ENCODE measurements at places on chromosomes 2 and 18.

- DNase-seq: no peak
Measured at GRCh38 chr2:14423145-14423906, 209.2 kb upstream of the LRATD1 start.

- peak; percentile 31 for DNase-seq
Measured at GRCh38 chr2:188381614-188382013, 89.9 kb downstream of the GULP1 start.

DNA sequence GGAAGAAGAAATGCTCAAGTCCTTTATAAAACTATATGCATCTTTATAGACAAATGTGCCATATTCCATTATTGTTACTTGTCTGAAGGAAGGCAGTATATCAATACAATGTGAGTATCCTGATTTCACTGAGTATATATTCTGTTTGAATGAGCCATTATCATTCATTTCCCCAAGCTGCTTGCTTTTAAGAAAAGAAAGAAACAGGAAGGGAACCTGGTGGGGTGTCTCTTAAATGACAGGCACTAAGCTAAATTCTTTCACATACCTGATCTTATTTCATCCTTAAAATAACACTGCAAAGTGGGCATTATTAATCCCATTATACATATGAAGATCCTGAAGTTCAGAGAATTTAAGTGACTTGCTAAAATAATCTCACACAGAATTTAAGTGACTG is 307.9 kb downstream of the SLC8A1 start:
- no peak for DNase-seq

- DNase-seq: no peak
Measured at GRCh38 chr2:119181791-119182445, 23.4 kb upstream of the C1QL2 start.

- peak; percentile 72 for DNase-seq
Measured at GRCh38 chr2:173441222-173441621, 86.5 kb downstream of the CDCA7 start.

GRCh38 chr2:174761837-174762236 is 2.4 kb downstream of the CHRNA1 start:
- DNase-seq: peak; percentile 46

DNA sequence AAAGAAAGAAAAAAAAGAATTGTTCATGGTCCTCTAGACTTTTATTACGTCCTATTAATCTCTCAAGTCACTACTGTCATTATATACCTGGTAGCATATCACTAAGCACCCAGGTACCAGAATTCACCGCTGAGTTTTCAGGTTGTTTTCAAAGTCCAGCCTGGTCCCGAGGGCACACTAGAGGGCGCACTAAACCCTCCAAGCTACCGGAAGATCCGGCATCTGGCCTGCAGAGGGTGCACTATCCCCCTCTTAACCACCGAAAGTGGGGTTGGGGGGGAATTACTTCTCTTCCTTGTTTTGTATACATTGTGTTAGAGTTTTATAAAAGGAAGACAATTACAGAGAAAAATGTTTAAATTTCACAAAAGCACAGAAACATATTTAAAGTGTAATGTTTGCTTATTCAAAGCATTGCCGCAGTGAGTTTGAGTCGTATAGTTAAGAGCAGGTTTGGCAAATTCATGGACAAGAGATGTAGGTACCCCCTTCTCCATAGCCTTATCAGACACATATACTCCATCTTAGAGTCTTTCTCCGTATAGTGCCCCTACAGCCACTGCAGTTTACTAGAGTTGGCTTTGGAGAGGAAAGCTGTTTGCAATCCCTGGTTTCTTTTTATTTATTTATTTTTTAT is 19.2 kb downstream of the MOGAT1 start:
- peak; percentile 72 for DNase-seq

DNA sequence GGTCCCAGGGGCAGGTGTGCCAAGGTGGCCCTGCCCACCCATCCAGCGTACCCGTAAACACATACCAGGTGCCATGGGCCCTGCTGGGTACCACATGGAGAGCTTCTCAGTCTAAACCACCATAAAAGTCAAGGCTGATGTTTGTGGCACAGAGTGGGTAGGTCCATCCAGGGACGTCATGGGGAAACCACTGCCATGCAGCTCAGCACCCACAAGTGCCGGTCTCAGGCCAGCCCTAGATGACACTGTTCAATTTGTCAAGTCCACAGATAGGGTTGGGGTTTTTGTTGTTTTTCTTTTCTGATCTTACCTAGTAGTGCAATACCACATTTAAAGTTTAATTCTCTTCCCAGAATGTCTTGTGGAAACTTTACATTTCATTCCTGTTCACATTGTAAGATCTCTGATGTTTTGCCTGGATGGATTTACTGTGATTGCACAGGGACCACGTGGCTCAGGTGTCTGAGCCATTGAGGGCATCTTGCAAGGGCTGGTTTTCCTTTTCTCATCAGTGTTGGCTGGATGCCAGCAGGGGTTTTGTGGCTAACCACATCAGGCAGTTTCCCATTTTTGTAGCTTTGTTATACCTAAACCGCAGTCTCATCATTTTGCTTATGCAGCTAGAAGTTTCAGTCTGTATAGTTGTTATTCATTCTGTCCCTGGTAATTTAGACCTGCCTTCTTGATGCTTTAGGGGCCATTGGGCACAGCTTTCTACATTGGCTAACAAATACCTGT is 64.7 kb downstream of the STK25 start:
- peak; percentile 69 for DNase-seq

GRCh38 chr2:46388881-46389280 is 90.5 kb upstream of the TMEM247 start:
- no peak for DNase-seq

GRCh38 chr2:171235262-171235881 is 74.7 kb upstream of the TLK1 start:
- no peak for DNase-seq

DNA sequence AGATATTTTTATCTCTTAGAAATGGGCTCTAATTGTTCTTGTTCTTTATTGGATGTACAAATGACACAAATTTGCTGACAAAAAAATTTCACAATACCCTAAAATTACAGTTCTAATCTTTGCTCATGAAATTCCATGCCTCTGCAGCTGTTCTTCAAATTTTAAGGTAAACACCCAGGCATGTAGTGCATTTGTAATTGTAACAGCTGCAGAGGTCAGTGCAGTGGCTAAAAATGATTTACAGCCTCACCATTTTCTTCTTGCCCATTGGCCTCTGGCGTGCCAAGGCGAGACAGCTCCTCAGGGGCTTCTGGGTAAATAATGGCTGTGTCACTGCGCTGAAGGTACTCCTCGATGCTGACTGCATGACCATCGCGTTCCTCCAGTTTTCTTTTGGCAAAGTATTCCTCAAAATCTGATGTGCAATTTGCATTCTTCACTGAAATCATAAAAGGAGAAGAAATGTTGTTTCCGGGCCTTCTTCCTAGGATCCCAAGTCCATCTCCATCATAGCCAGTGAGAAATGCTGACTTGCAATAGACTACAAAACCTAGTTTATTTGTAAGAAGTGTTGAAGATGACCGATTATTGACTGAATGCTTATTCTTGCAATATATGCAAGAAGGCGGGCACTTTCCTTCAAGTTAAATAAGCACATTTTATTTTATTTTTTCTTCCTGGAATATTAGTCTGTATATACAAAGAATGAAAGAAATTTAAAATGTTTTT is 115.2 kb downstream of the ZEB2 start:
- DNase-seq: no peak

DNA sequence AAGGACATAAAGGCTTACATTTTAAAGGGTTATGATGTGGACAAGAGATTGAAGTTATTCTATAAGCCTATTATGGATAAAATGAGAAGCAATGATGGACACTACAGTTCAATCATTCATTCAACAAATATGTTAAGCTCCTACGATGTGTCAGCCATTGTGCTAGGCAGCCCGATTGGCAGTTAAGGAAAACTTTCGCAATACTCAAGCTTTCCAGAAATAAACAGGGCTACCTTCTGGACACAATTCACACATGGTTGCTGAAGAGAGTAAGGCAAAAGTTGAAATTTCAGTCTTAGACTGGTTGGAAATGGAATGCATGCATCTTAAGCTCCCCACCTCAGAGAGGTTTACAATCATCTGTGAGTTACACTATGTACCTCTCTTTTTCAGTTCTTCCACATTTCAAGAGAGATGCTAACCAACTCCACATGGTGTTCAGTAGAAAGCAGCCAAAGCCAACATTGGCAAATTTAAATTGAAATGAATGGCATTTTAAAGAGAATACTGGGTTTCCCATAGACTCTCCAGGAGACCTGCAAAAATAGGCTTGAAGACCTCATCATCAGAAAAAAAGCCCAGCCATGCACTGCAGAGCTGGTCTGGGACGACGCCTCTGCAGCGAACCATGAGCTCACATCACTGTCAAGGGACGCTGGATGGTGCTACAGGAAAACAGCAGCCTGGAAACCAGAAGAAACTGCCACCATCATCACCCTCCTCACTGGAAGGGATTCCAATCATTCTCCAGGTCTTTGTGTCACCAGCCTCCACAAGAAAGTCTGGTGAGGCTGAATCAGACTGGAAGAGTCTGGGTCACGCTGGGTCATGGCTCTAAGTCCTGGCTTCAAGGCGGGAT is 276.3 kb downstream of the AFF3 start:
- DNase-seq: peak; percentile 73

DNA sequence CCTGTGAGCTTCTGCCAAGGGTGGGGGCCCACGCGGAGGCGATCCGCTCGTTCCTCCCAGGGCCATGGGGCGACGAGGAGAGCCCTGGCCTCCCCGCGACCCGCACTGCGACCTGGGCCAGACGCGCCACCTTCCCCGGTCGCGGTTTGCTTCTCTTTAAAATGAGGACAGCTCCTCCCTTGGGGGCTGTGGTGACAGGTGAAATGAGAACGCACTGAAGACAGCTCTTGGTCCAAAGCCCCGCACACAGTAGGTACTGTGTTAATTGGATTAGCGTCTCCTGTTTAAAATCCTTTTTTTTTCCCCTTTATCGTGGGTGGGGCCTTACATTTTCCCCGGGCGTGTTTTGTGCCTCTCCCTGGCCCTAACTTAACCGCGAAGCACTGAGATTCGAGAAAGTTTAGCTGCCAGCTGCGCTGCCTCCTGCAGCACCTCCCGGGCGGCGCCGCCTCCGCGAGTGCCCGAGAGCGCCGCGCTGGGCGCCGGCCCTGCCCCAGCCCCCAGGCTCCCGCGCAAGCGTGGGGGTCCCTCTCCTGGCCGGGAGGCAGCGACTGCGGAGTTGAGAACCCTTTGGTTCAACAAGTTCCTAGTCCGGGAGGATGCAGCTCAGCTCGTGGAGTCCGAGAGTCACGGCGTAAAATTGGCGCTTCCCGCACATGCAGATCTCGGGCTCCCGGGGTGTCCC is 1.1 kb downstream of the HPCAL1 start:
- peak; percentile 34 for DNase-seq

DNA sequence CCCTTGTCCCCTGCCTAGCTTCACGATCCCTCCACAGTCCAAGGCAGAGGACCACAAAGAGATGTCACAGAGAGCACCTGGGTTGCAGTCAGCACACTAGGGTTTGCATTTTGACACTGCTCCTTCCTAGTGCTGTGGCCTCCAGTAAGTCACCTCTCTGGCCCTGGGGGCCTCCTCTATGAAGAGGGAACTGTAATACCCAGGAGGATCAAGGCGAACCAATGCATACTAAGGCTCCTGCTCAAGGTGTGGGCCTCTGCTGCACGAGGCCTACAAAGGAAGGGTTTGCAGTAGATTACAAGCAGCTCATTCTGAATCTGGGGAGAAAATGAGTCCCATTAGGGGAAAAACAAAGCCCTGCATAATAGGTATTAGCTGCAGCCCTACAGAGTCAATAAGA is 72.3 kb upstream of the FZD7 start:
- no peak for DNase-seq

DNA sequence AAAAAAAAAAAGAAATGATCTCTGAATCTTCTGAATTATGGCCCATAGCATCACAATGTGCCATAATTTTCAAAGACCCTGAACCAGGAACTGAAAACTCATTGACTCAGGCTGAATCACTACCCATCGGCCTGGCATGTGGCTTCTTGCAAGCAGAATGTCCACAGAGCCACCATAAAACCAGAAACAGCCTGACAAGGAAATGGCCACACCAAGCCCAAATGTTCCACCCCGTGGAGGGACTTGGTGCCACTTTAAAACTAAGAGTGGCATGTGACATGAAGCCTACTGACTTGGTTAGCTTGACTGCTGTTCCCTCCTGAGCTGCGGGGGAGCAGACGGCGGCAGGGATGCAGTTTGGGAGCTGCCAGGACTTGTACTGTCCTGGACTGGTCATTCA is 71.2 kb upstream of the RBM44 start:
- peak; percentile 16 for DNase-seq

GRCh38 chr2:37721201-37721560 is 49.7 kb upstream of the CDC42EP3 start:
- DNase-seq: peak; percentile 66

DNA sequence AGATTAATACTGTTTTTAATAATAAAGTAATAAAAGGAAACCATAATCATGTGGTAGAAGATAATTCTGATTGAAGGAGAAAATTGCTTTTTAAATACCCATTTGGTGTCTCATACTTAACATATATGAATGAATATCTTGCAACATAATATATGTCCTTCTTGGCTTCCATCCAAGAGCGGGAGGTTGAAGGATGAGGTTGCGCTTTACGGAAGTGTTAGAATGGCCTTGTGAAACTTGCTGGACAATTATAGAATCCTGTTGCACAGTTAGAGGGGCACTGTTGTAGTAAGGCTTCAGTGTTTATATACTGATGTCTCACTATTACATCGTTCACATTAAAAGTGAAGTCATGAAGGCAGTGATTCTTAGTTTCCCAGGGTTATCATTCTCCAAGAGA is 9.4 kb downstream of the INSIG2 start:
- peak; percentile 31 for DNase-seq

DNA sequence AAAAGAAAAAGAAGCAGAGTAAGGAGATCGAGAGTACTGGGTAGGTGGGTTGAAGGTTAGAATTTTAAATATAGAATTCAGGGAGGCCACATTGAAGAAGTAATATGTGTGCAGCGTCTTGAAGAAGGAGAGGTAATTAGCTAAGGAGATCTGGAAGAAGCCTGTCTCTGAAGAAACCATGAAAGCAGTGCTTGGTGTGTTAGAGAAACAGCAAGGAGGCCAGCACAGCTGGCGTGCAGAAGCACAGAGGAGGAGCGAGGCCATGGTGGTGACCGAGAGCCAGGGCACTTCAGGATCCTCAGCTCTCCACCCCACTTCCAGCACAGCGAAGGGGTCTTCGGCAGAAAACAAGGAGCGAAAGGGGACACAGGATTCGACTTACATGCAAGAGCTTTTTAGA is 305.8 kb downstream of the STK39 start:
- no peak for DNase-seq

DNA sequence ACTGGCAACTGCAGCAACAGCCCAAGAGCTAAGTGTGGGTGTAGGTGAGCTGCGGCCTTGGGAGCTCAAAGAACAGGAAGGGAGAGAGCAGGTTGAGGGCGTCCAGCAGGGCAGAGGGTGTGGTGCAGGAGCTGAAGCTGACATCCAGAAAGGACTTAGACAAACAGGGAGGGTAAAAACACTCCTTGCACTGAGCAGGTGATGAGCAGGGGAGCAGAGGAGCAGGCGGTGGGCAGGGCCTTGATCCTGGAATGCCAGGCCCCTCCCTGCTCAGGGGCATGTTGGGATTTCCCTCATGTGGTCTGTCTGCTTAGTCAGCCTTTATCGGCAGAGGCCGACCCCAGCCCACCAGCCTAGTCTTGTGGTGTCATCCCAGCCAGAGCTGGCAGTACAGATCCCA is 63.6 kb downstream of the VSNL1 start:
- no peak for DNase-seq

Data from fibroblast of skin of abdomen (primary cell).